ENCODE measurements at places on chromosomes 7 and 10.
A peak's percentile ranks its signal among the peaks of the same experiment; 100 is the strongest.

DNA sequence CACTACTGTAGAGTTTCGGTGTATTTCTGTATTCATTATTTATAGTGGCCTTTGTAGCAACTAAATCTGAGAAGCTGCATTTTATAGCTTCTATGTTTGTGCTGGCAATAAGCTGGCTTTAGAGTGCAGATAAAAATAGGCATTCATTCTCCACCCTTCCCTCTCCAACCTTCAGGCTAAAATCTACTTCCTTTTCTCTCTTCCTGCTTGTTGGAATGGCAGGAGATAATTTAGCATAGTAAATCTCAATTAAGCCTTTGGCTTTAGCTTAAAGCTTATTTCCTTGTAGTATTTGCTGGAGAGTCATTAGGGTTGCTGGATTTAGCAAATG is 58.5 kb downstream of the CPVL start:
- DNase-seq, result no peak

DNA sequence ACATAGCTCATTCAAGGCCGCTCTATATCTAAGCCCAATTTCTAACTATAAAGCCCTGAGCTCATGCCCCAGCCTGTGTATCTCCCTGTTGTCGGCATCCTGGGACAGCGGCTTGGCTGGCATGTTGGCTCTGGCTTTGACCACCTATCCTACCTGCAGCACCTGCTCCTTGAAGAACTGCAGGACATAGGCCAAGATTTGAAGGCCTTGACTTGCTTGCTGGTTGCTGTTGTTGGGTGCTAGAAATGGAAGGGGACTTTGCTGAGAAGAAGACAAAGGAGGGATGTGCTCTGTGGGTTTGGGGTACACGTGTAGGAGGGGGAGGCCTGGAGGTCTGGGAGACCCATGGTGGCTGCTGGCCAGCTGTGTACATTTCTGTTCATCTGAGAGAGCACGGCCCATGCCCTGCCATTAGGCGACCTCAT is 11.1 kb downstream of the PNLIPRP2 start:
- DNase-seq, result no peak

- peak; percentile 20 for DNase-seq
These were observed 46.9 kb upstream of the STK17A start for GRCh38 chr7:43535810-43536585.

DNA sequence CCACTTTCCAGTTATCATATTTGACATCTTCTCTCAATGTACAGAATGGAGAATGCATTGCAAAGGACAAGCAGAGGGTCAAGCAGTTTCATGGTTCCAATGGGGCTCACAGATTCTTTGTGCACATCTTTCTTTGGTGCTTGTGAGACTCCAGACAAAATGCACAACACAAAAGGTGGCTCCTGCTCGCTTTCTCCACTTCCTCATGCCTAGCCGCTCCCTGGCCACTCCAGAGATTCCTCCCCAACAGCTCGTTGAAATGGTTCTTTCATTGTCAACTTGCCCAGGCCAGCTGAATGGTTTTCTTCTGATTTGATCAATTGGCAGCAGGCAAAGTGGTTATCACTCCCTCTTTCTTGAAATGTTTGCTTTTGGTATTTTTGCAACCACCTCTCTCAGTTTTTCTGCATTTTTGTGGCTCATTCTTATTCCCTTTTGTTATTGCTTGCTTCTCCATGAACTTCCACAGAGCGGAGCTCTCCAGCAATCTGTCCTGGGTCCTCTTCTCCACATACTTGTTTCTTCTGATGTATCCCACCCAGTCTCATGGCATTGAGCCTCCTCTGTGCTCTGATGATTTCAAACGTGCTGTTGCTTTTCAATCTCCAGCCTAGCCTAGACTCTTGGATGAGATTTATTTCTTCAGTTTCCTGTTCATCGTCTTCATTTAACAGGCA is 507.8 kb upstream of the MKI67 start:
- DNase-seq, result no peak

GRCh38 chr10:103617602-103618385 is 124.3 kb downstream of the NEURL1 start:
- no peak for DNase-seq

DNA sequence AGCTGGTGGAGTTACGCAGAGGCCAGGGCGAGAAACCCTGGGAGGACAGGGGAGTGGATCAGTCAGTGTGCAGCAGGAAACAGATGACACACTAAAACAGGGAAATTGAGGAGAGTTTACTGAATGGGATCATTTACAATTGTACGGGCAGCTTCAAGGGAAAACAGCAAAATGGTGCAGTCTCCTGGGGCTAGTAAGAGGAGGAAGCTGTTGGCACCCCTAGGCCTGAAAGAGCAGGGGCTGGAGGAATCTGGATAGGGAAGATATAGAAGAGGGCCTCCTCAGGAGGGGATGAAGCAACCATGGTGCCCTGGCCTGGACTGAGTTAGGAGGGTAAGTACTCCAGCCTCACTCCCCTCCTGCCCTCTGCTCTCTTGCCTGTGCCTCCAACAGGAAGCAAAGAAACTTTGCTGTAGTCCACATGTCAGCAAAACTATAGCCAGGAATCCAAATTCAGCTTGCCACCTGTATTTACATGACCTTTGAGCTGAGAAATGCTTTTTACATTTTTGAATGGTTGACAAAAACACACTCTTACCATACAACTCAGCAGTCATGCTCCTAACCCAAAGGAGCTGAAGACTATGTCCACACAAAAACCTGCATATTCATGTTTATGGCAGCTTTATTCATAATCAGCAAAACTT is 52.3 kb upstream of the OPN4 start:
- no peak for DNase-seq

DNA sequence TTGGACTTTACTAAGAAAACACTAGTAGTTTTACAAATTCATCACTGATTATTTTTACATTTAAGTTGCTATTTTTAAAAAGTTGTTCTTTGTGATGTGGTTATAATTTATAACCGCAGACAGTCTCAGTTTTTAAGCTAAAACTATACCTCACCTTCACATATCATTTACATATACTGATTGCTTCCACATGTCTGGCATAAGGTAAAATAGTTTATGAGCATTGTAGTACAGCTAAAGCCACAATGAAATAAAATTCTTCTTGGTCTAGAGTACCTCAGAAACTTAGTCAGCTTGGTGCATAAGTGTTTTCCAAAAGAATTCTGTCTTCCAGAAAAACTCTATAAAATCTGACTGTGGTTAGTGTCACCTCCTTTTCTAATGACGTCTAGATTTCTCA is 13.0 kb downstream of the SEMA3A start:
- DNase-seq, result no peak

- no peak for DNase-seq
These were observed 154.5 kb downstream of the CRPPA start for GRCh38 chr7:16266877-16267276.

DNA sequence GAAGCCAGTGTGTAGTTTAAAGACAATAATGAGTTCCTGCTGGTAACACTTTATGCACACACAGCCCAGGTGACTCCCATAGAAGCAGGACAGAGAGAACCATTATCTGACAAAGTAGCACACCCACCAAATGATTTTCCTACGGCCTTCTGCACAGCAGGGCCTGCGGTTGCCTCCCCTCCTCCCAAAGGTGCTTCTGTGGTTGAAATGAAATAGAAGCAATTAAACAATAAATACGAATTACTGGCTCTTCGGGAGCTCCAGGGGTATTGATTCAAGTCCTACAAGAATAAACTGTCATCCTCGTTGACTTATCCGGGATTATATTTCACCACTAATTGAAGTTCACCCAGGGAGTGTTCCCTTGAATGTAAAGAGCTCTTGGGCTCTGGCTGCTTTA is 172.1 kb downstream of the ACTR3B start:
- no peak for DNase-seq

- DNase-seq, result no peak
These were observed 491 bp upstream of the SH2D4B start for GRCh38 chr10:80537086-80537735.

GRCh38 chr7:96177353-96177752 is 144.5 kb downstream of the SLC25A13 start:
- DNase-seq, result no peak

- no peak for DNase-seq
These were observed 8.6 kb downstream of the SMIM30 start for GRCh38 chr7:113109718-113110117.

- no peak for DNase-seq
These were observed 23.9 kb upstream of the AGFG2 start for GRCh38 chr7:100515072-100515532.

- peak; percentile 29 for DNase-seq
These were observed 145.6 kb downstream of the ADAM12 start for GRCh38 chr10:126242397-126243260.

DNA sequence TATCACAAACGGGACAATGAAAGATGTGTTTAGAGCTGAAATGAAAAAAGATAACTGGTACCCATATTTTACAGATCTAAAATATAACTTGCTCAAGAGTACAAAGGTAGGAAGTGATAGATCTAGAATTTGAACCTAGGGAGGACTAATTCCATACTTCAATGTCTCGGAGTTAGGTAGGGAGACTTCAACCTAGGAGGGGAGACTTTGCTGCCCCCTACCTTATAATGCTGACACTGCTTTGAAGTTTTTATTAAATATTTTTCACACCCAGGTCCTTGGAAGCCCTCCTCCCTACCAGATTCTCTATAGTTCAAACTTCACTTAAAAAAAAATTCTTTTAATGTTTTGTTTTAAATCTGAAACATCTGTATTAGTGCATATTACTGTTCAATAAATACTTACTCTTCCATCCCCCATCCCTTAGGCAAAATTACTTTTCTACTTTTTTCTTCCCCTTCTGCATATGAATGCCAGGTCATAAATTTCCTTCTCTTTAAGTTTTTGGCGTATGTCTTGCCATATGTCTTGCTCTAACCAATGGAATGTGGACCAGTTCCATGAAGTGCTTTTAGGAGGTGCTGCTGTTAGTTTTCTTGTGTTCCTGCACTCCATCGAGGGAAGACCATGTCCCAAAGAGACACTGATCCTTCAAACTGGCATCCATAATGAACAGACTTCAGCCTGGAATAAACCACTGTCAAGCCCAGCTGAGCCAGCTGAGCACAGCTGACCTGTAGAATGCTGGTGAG is 57.8 kb downstream of the MICU1 start:
- no peak for DNase-seq

- no peak for DNase-seq
These were observed 227.6 kb upstream of the IMMP2L start for GRCh38 chr7:111789870-111790269.

GRCh38 chr10:78382047-78382446 is 348.4 kb downstream of the RPS24 start:
- DNase-seq, result no peak

GRCh38 chr10:47442351-47442750 is 41.6 kb downstream of the ANXA8 start:
- no peak for DNase-seq

GRCh38 chr10:46992803-46993561 is 81.8 kb downstream of the PTPN20 start:
- no peak for DNase-seq

DNA sequence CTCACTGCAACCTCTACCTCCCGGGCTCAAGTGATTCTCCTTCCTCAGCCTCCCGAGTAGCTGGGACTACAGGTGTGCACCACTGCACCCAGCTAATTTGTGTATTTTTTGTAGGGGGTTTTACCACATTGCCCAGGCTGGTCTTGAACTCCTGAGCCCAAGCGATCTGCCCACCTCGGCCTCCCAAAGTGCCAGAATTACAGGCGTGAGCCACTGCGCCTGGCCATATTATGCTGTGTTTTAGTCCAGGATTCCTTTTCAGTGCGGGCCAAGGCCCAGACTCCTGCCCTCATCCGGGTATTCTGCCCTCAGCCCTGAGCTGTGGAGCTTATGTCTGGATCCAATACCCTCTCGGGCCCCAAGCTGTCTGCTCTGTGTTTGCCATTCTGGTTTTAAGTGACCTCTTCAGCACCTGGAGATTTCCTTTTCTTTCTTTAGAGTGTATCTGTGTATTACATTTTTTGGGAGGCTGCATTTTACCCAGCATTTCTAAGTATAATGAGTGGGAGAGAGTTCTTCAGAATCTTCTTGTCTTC is 114.9 kb downstream of the BUB3 start:
- DNase-seq, result no peak

DNA sequence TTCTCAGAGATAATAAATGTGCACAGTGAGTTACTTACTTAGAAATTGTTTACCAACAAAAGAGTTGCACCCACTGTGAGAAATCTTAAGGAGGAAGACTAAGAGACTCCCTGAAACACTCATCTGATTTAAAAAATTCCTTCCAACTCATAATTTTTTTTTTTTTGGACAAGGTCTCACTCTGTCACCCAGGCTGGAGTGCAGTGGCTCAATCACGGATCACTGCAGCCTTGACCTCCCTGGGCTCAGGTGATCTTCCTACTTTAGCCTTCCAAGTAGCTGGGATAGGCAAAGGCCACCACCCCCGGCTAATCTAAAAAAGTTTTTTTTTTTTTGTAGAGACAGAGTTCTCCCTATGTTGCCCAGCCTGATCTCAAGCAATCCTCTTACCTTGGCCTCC is 36.0 kb downstream of the MALSU1 start:
- DNase-seq, result no peak

DNA sequence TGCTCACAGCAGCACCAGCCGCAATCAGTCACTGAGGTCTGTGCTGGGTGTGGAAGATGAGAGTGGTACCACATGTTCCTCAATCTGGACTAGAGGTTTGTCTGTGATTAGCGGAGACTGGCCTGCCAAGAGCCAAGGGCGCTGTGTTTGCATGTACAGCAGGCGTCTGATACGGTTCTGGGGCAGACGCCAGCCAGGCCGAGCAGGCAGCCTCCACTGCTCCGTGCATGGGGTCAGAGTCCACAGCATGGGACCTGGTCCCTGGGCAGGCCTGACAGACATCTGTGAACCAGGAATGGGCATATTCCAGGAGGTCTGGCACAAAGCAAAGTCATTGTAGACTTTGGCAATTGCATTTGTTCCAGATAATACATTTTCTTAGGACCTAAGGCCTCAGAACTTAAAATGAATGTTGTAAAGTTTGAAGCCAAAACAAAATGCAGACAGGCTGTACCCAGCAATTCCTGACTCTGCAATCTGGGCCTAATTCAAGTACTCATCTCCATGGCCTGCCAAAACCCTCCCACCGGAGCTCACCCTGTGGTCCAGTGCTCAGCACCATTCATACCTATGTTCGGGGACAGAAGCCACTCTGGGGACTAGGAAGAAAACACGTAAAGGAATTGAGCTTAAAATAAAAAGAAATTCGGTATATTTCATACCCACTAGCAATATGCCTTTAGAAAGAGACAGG is 50.0 kb upstream of the FAM20C start:
- DNase-seq, result no peak

- no peak for DNase-seq
These were observed 7.4 kb downstream of the TSPAN14 start for GRCh38 chr10:80461208-80462183.

DNA sequence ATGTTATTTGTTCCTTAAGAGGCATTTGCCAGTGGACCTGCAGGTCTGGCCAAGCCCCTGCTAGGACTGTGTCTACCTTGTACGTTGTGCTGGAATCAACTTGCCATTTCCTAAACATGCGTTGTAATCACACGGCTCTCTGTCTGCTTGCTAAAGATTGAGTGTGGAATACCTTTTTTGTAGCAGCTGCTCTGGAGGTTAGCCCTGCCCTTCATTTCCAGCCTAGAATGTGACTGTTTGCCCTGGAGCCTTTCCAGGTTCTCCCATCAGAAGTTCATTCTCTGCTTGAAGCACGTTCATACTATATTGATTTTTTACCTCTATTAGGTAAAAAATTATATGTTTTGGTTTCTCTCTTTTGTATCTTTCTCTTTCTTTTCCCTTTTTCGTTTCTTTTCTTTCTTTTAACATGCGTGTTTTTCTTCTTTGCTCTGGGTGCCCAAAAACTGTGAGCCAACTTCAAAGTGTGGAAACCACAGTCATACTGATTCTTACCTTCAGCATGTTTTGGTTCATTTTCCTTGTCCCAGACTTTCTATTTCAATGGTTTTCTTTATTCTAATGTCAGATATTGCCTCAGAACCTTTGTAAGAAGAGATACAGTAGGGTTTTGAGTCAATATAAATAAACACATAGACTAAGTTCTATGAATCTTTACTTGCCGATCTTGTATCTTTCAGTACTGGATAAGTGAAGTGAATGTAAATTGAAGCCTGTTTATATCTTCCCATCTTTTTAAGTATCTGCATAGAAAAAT is 111.9 kb upstream of the RPA3 start:
- no peak for DNase-seq
